Osteocyte (in vitro differentiated cells): ENCODE measurements at places on chromosomes 16 and 17. TPM values are rescaled to one million over a fixed set of nuclear protein-coding genes. Genes with fewer than 3 reads are reported as not detected.

DNA sequence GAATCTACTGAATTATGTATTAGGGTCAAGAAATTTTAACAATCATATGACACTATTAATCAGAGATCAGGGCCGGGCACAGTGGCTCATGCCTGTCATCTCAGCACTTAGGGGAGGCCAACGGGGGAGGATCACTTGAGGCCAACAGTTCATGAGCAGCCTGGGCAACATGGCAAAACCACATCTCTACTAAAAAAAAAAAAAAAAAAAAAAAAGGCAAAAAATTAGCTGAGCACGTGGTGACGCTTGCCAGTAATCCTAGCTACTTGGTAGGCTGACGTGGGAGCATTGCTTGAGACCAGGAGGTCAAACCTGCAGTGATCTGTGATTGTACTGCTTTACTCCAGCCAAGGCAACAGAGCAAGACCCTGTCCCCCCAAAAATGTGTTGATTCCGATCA, 52.5 kb upstream of the CLEC3A start:
- no peaks in the 10 kb centered on the region for H3K36me3 ChIP-seq
- H3K4me1 ChIP-seq = no peaks in the 10 kb centered on the region
- no peak for DNase-seq

DNA sequence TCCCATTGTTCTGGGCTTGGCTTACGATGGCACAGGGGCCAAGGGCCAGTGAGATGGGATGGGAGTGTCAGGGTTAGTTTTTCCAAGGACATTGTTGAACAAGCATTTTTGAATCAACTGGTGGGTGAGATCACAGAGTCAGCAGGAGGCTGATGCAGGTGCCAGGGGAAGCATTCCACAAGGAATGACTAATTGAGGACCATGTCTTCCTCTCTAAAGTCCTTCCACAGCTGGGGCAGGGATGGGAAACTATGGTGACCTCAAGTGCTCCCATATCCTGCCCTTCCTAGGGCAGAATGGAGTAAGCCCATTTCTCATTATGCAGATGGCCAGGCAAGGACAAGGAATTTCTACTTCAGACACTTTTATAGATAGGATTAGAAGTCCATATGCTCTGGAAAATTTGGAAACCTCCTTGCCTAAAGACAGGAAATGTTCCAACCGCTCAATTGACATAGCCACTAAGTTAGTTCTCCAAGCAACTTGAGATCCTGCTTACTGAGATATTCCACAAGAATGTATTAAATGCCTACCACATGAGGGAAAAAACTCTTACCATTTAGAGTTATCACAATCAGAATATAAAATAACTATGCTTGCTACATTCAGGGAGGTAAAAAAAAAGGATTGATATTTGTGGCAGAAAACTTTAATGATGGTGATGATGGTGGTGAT, 21.2 kb upstream of the ENGASE start:
- DNase-seq = no peak
- H3K4me1 ChIP-seq = peaks cover 8% of the 10 kb centered on the region
- peaks cover 28% of the 10 kb centered on the region for H3K36me3 ChIP-seq
- no peak overlapping the region for H3K27ac ChIP-seq

DNA sequence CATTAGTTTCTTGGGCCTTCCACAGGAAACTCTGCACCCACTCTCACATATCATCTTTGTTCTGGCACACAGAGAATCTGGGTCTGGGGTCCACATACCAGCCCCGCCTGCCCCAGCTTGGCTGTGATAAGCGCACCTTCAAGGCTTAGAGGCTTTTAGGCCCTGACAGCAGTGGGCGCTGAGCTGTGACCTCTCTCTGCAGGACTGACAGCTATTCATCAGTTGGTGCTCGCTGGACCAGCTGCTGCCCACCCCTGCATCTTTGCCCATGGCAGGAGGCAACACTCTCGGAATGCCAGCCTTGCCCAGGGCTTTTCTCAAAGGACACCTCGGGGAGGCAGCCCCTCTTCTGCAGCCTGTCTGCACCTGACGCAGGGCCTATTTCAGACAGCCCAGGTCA, 62.9 kb downstream of the SDK2 start:
- no peak overlapping the region for H3K27ac ChIP-seq
- DNase-seq = no peak
- H3K36me3 ChIP-seq = peaks cover 2% of the 10 kb centered on the region
- no peaks in the 10 kb centered on the region for H3K27me3 ChIP-seq

GRCh38 chr17:54270499-54270898, 447.8 kb downstream of the KIF2B start:
- H3K36me3 ChIP-seq = no peaks in the 10 kb centered on the region
- DNase-seq = no peak
- H3K4me1 ChIP-seq = no peaks in the 10 kb centered on the region
- no peak overlapping the region for H3K4me3 ChIP-seq

DNA sequence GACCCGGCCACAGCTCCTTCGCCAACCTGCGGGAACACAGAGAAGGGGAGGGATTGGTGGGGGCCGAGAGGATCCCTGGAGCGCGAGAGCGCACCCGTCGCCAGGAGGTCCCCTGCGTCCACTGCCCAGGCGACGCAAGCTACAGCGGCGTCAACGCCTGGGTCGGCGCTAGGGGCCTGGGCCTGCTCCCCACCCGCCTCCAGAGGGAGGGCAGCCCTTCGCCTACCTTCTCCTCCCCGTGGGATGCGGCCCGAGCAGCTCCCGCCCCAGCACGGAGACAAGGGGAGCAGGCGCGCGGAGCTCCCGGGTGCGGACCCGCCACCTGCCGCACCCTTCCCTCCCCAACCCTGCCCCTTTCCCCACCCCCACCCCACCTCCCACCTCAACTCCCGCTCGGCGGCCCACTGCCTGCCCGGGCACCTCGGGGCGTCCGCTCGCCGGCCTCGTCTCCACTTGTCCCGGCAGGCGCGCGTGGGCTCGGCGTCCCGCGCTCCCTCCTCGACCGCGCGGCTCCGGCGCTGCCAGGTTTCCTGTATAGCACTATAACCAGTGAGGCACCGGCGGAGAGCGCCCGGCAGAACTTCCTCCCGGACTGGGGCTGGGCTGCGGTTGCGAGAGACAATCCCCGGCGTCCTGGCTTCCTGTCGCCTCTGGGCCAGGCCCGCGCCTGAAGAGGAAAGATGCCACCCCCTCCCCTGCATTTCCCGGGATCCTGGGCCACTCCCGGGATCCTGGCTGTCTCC, 119.1 kb upstream of the SMURF2 start:
- H3K36me3 ChIP-seq = peaks cover 12% of the 10 kb centered on the region
- DNase-seq = no peak
- H3K27ac ChIP-seq = no peak overlapping the region
- H3K4me3 ChIP-seq = peak overlapping the region; percentile 70
- peaks cover 34% of the 10 kb centered on the region for H3K4me1 ChIP-seq

The KCNH4 gene
- total RNA-seq = not detected in 2 replicates

GRCh38 chr16:5461141-5461540, 363.5 kb upstream of the EEF2KMT start:
- no peak for DNase-seq
- no peak overlapping the region for H3K4me3 ChIP-seq
- H3K36me3 ChIP-seq = no peaks in the 10 kb centered on the region

- H3K27ac ChIP-seq = no peak overlapping the region
- H3K27me3 ChIP-seq = peaks cover 74% of the 10 kb centered on the region
- DNase-seq = no peak
- H3K4me1 ChIP-seq = peaks cover 4% of the 10 kb centered on the region
- no peaks in the 10 kb centered on the region for H3K36me3 ChIP-seq
These were observed 9.5 kb downstream of the FOXF1 start for GRCh38 chr16:86519649-86520316.

- H3K4me1 ChIP-seq = peaks cover 4% of the 10 kb centered on the region
- no peaks in the 10 kb centered on the region for H3K27me3 ChIP-seq
- no peak overlapping the region for H3K27ac ChIP-seq
These were observed 129.9 kb downstream of the PITPNC1 start for GRCh38 chr17:67506966-67507365.

GRCh38 chr17:67647482-67647881, 70.3 kb upstream of the NOL11 start:
- no peak for DNase-seq
- H3K4me3 ChIP-seq = no peak overlapping the region
- H3K27ac ChIP-seq = no peak overlapping the region

DNA sequence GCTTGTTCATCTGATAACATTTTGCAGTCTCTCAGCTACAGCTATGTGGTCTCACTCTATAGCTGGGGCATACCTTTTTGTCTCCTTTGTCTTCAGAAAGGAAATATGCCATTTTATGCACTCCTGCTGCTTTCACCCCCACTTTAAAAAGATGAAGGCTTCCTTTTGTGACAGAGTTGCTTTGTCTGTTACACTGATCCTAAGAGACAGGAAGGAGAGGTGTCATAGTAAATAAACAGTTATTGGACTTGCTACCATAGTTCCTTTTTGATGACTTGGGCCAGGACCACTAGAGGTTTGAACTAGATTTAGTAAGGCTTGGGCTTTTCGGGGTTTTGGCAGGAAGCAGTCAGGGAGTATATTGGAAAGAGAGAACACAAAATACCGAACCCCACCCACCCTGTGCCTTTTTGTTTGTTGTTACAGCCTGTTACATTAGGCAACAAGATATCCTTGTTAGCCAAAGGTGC, 1.8 kb upstream of the METTL9 start:
- peaks cover 28% of the 10 kb centered on the region for H3K4me1 ChIP-seq
- peak overlapping the region; percentile 81 for H3K4me3 ChIP-seq
- H3K36me3 ChIP-seq = no peaks in the 10 kb centered on the region
- no peak overlapping the region for H3K27ac ChIP-seq
- H3K27me3 ChIP-seq = no peaks in the 10 kb centered on the region

GRCh38 chr16:844638-845350, 44.3 kb upstream of the GNG13 start:
- no peaks in the 10 kb centered on the region for H3K36me3 ChIP-seq
- no peaks in the 10 kb centered on the region for H3K27me3 ChIP-seq
- no peak overlapping the region for H3K27ac ChIP-seq
- DNase-seq = no peak
- H3K4me1 ChIP-seq = no peaks in the 10 kb centered on the region
- H3K4me3 ChIP-seq = no peak overlapping the region

The ARSG gene
- total RNA-seq = 8.7 and 8.9 TPM in 2 replicates

The MRC2 gene
- total RNA-seq = 418 and 419 TPM in 2 replicates

DNA sequence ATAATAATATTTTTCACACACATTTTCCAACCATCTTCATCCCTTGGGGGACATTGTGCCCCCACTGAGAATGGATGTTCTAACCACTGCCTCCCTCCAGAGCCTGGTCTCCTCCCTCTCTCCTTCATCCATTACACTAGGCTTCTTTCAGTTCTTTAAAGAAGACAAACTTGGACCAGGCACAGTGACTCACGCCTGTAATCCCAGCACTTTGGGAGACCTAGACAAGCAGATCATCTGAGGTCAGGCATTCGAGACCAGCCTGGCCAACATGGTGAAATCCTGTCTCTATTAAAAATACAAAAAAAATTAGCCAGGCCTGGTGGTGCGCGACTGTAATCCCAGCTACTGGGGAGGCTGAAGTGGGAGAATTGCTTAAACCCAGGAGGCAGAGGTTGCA, 6.5 kb downstream of the ALOX15 start:
- peaks cover 50% of the 10 kb centered on the region for H3K27me3 ChIP-seq
- no peak overlapping the region for H3K4me3 ChIP-seq
- H3K36me3 ChIP-seq = no peaks in the 10 kb centered on the region
- H3K27ac ChIP-seq = no peak overlapping the region
- peaks cover 1% of the 10 kb centered on the region for H3K4me1 ChIP-seq

DNA sequence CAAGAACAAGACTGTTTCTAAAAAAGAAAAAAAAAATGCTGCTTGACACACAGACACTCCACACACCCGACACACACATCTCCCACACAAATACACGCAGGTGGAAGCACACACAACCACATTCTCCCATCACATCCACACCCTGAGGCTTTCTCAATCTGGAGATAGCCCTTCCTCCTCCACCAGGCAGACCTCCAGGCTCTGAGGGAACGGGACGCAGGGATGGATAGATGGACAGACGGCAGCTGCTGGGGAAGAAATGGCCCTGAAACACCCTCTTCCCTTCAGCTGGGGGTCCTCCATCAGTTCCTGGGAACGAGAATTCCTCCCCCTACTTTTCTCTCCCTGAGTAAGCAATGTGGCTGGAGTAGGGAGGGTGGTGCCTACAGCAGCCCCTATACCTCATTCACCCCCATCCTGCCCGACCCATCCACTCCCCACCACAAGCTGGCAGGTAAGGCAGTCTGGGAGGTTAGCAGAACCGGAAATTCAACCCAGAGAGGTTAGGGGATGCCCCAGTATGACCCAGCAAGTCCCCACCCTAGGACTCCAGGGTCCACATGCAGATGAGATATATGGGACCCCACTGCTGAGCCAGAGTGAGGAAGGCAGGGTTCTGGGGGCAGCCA, 4.1 kb upstream of the LITAFD start:
- no peaks in the 10 kb centered on the region for H3K36me3 ChIP-seq
- H3K27ac ChIP-seq = no peak overlapping the region
- no peaks in the 10 kb centered on the region for H3K27me3 ChIP-seq

GRCh38 chr16:68146585-68146984, 61.4 kb downstream of the NFATC3 start:
- no peak overlapping the region for H3K4me3 ChIP-seq
- H3K27me3 ChIP-seq = no peaks in the 10 kb centered on the region
- H3K36me3 ChIP-seq = no peaks in the 10 kb centered on the region
- peak overlapping the region; percentile 44 for H3K27ac ChIP-seq
- no peak for DNase-seq

GRCh38 chr16:71927383-71927782, 32.1 kb downstream of the IST1 start:
- H3K36me3 ChIP-seq = peaks cover 54% of the 10 kb centered on the region
- no peak for DNase-seq
- H3K27me3 ChIP-seq = no peaks in the 10 kb centered on the region
- peaks cover 20% of the 10 kb centered on the region for H3K4me1 ChIP-seq

The GLP2R gene
- total RNA-seq = 2.0 and 3.2 TPM in 2 replicates

The CRYM gene
- not detected in 2 replicates for total RNA-seq

DNA sequence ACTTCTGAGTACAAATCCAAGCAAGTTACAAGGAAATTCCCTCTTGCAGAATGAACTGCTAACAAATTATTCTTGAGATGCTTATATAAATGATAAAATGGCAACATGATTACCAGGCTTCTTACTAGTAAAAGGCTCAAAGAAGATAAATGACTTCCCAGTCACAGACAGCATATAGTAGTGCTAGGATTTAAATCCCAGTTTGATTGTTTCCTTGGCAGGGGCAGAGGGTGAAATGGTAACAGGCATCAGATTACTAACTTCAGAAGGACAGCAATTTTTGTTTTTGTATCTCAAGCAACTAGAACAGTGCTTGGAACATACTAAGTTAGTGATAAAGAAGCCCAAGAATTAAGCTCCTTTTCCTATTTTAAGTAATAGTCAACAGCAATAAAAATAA, 102.8 kb downstream of the SSH2 start:
- peaks cover 2% of the 10 kb centered on the region for H3K4me1 ChIP-seq
- H3K4me3 ChIP-seq = no peak overlapping the region
- H3K27me3 ChIP-seq = no peaks in the 10 kb centered on the region
- no peaks in the 10 kb centered on the region for H3K36me3 ChIP-seq

GRCh38 chr17:83080579-83080857, 1.1 kb downstream of the METRNL start:
- H3K27me3 ChIP-seq = no peaks in the 10 kb centered on the region
- no peak overlapping the region for H3K4me3 ChIP-seq
- H3K27ac ChIP-seq = no peak overlapping the region
- peaks cover 12% of the 10 kb centered on the region for H3K36me3 ChIP-seq
- DNase-seq = no peak

- DNase-seq = no peak
- H3K36me3 ChIP-seq = no peaks in the 10 kb centered on the region
- no peaks in the 10 kb centered on the region for H3K4me1 ChIP-seq
- H3K27me3 ChIP-seq = no peaks in the 10 kb centered on the region
- H3K27ac ChIP-seq = no peak overlapping the region
These were observed 64.6 kb downstream of the ARHGAP44 start for GRCh38 chr17:12853921-12854320.

The MEIOB gene
- 0.63 and 1.2 TPM in 2 replicates for total RNA-seq

The HOXB9 gene
- total RNA-seq = not detected in 2 replicates

The TMC7 gene
- 1.2 and 2.0 TPM in 2 replicates for total RNA-seq

The NSRP1 gene
- 26.5 and 31.6 TPM in 2 replicates for total RNA-seq
